ENCODE measurements at places on chromosomes 4 and X.

DNA sequence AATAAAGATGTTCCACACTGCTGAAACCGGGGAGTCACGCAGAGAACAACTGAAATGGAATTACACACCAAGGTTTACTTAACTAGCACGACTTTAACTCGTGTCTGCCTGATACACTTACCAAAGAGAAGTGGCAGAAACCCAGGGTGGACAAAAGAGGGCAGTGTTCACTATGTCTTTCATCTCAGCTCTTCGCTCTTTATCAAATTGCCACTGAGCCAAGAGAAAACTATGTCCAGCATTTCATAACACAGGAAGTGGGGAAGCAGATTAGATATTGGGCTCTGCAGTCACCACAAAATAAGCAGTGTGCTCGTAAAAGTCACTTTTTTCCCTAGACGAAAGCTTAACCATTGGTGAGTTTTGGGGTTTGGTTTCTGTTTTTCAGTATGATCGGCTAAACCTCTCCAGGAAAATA, 155.7 kb downstream of the CHIC2 start:
- peak; percentile 78 for DNase-seq

GRCh38 chr4:12409507-12410190, 981.0 kb upstream of the HS3ST1 start:
- DNase-seq, result no peak

DNA sequence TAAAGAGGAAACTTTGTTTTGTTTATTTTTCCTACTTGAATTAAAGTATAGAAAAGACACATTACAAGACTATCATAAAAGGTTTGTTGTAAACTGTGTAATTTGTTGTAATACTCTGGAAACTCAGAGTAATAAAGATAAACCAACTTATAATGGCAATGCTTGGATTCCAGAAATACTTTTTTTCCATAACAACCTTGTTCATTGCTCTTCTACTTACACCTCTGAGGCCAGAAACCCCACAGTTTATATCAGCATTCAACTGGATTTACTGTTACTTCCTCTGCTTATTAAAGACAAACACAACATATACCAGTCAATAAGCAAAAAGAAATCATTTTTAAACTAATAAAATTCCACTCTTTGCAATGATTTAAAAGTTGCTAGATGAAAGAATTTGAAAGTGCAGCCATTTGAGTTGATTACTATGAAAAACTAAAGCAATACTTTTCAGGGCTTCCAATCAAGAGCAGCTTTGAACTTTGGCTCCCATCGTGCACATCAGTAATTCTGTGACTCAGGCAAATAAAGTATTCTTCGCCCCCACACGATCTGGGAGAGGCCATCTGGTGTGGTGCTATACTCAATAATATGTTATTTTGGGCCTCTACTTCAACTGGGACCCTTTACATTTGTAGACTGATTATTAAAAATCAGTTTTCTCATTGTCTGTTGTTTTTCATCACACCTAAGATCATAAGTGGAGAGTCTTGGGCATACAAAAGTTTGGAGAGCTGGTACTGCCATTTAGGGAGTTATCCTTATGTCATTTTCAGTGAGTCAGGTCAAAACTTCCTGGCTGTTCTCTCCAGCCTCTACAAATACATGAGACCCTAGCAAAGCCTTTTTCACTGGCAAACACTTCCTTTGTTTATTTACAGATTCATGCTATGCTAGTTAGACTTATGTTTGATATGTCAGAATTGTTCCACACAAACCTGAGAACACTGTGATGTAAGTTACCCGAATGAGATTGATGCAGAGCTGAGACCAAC, 20.5 kb downstream of the DDIT4L start:
- DNase-seq, result no peak

GRCh38 chrX:23365541-23365940, 30.9 kb downstream of the PTCHD1 start:
- no peak for DNase-seq

- no peak for DNase-seq
Observed at GRCh38 chrX:31506928-31507327, 435.1 kb upstream of the FTHL17 start.

DNA sequence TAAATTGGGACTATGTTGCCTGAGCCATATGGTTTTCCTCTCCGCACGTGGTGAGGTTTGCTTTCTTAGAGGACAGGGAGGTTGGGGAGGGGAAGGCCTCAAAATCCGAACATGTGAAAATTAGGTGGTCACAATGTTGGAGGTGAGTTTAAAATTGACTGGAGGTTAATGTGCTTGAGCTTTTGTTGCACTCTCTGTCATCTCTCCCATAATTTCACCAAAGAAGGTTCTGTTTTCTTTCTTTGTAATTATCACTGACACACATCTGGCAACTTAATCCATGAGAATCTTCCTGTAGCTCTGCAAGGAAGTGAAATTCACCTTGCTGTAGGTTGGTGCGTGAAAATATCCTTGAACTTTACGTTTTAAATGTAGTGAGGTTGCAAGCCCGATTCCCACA, 225.5 kb downstream of the PDGFC start:
- no peak for DNase-seq

DNA sequence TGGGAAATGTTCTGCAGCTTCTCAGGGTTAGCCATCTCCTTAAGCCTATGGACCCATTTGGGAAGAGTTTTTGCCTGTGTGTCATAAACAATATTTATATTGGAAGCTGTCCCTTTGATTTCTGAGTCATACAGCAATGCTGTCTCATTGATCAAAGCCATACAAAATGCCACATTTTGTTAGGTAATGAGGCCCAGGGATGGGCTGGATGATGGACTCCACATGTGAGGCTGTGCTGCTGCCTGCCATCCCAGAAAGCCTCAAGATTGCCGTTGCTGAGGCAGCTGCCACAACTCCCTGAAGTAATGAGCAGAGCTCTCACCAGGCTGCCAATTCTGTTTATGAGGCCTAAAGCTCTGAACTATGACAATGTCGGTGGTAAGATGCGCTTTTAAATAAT, 12.2 kb upstream of the GJB1 start:
- no peak for DNase-seq

DNA sequence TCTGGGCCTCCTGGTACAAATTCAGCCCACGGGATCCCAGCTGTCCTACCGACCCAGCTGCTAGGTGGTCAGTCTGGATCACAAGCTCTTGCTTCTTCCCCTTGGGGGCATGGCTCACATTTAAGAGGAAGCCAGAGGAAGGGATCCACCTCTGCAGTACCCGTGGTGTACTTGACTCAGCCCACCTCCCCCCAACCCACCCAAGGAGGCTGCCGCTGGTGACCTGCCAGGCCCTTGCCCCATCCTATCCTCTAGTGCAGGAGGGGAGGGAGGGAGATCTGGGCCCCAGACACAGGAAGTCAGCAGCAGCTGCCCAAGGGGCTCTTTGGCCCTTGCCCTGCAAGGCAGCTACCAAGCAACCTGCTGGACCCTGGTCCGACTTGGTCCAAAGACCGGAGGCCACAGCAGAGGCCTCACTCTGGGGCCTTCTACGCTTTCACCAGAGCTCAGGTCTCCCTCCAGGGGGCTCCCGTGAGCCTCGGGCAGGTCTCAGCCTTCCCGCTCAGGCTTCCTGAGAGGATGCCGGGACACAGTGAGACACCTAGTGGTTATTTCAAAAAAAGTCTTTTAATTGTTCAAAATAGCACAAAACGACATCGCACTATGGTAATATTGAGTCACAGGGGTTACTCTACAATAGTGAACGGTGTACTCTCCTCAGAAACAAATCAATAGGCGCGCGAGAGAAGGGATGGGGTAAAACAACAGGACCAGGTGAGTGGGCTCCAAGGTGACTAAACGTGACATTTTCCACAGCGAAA, 2.7 kb upstream of the RENBP start:
- peak; percentile 61 for DNase-seq

GRCh38 chr4:18442957-18443356, 421.4 kb upstream of the LCORL start:
- DNase-seq, result no peak

GRCh38 chrX:72526534-72527508, 45.8 kb downstream of the HDAC8 start:
- peak; percentile 45 for DNase-seq

- peak; percentile 40 for DNase-seq
Observed at GRCh38 chrX:63350465-63350877, 661 bp downstream of the SPIN4 start.

- no peak for DNase-seq
Observed at GRCh38 chr4:148810461-148810860, 368.2 kb upstream of the NR3C2 start.

GRCh38 chrX:106903856-106904528, 851 bp upstream of the RIPPLY1 start:
- no peak for DNase-seq

GRCh38 chrX:14670819-14671218, 141.5 kb downstream of the GLRA2 start:
- DNase-seq, result no peak

DNA sequence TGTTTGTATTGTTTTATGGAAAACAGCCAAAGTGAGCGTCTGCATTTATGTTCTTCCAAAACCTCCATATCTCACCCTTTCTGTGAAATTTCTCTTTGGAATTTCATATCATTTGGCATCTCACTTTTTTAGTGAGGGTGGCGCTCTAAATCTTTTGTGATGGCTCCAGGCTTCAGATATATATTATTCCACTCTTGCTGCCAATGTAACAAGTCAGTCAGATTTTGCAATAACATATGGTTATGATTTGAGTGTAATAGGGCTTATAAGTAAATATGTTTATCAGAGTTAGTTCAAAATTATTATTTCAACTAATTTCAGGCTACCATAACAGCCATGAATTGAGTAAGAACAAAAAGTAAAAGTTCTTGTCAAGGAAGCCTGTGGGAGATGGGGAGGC, 314.7 kb downstream of the PDGFC start:
- no peak for DNase-seq

DNA sequence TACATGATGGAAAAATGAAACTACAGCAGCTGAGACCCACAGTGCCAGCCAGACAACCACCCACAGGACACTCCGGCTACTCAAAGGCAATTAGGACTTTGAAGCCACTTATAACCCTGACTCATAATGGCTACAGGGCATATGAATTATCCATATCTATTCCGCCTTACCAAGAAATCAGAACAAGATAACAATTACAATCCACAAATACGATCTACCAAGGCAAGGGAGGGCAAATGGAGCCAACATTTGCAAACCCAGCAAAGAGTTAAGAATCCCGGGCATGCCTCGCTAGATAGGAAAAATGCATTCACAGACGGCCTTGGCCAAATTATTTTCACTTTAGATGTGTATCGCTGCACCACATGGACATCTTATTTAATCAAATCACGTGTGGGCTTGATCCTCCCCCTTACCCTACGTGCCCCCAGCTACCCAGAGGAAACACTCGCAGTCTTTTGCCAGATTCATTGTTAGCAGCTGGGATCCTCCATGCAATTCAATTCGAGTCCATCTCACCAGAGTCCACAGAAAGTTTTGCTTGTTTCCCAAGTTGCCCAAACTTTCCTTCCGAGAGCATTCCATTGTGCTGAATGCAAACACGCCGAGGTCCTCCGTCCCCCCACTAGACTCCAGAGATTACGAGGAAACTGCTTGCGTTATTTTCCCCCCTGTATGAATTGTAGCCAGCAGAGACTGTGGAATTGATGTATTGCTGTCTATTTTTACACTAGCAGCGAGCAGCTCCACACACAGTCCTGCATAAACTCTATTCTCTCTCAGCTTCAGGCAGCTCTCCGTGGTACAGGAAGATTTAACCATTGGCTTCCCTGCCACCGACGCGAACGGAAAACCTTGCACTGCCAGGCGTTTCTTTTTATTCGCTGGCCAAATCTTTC, 1.2 kb downstream of the PPARGC1A start:
- peak; percentile 15 for DNase-seq

GRCh38 chrX:107561468-107562215, 66.7 kb upstream of the PRPS1 start:
- peak; percentile 70 for DNase-seq

DNA sequence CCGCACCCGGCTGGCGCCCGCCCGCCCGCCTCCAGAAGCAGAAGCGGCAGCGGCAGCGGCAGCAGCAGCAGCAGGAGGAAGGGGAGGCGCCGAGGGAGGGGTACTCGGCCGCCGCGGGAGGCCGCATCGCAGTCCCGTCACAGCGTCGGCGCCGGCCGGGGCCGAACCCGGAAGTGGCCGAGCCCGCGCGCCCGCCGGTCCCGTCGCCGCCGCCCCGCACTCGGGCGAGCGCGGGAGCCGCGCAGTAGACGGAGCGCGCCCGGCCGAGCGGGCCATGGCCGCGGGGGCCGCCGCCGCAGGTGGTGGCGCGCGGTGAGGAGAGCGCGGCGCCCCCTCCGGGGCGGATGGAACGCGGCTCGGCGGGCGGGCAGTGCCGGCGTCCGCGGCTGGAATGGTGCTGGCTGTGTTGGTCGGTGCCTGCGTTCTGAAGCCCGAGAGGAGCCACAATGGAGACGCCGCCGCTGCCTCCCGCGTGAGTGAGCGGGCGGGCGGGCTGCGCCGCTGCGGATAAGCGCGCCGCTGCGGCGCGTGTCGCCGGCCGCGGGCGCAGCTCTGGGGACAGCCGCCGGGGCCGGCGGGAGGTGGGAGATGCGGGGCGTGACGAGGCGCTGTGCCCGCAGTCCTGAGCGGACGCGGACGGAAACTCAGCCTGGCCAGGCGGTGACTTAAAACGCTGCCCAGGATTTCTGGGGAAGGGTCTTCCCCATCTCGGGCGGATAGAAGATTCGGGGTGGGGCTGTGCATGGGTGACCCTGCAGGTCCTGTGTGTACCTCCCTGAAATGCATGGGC, at the start of gene KLHL2:
Gene KLHL2, plus strand, starts transcription at position 131 of the 790 bp plus-strand sequence. Its CDS starts 316 bp downstream, at position 447.
- peak; percentile 57 for DNase-seq

DNA sequence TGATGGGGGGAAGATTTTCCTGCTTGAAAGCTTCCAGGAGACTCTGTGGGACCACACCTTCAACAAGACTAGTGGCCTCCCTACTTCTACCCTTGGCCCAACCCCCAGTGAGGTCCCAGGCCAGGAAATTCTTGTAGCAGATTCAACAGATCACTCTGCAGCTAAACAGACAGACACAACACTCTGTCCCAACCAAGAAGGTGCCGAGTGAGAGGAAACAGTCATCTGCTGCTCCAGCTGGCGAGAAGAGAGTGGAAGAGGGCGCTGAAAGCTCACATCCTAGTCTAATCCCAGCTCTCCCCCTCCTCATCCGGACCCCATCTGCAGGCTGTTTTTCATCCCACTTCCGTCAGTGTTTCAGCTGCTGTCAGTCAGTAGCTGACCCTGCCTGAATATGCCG, 63.4 kb downstream of the CHRDL1 start:
- DNase-seq, result no peak

- DNase-seq, result peak; percentile 40
Observed at GRCh38 chr4:76023389-76023788, at the start of gene CXCL10. Gene CXCL10 (minus strand): TSS chr4:76023497. CDS start chr4:76023431, 66 bp downstream.

- DNase-seq, result no peak
Observed at GRCh38 chr4:10085386-10085785, 31.2 kb downstream of the WDR1 start.

- no peak for DNase-seq
Observed at GRCh38 chrX:32281853-32282252, 929.5 kb downstream of the DMD start.

DNA sequence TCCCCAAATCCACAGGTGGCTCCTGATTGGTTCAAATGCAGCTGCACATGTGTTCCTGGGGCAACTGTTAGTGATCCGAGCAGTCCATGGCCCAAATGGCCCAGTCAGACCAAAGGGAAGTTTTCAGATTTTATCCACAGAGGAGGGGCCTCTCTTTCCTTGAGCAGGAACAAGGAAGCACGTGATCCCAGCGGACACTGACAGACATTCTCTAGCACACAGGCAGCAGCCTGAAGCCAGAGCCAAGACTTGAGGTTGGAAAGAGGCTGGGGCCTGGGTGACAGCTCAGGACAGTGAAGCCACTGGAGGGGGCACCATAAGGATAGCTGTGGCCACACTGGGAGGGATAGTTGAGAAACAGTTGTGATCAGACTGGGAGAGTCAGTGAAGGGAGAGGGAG, 3.5 kb upstream of the ZFP92 start:
- DNase-seq, result no peak

Measured in NCI-H226 (cell line).